Stimulated activated CD8-positive, alpha-beta memory T cell treated with anti-CD3 and anti-CD28 coated beads, Interleukin-4, amount 100 ng/mL, for 1 hour (primary cell): ENCODE measurements at places on chromosomes 5 and 9.

DNA sequence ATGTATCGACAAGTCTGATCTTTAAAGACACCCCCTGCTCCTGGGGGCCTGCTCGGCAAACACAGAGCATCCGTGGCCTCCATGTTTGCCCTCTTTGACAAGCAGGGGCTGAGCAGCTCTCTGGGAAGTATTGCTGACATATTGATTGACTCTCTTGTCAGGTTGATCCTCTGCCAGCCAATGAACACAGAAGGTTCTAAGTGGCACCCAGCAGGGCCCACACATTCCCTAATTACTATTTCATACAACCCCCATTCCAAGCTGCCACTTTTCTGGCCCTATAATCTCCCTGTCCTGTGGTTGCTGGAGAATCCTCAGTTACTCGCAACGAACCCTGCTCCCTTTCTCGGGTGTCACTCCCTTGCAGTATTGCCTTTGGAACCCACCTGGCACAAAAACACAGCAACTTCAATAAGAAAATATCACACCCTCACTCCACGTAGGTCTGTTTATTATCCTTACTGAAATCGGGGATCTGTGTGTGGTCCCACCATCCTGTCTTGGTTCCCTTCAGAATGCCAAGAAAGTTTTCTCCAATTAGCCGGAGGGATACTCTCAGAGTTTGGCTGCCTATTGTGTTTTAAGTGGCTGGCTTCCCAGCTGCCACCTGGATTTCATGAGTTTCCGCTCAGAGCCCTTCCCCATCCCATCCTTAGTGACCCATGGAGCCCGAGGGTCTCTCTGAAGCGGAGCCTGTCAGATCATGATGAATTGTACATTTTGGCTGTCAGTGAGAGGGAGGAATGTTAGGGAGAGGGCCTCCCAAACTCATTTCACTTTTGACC is 249.0 kb upstream of the WWC1 start:
- DNase-seq, result no peak

GRCh38 chr9:137725598-137725997 is 106.8 kb downstream of the EHMT1 start:
- DNase-seq, result no peak

- no peak for DNase-seq
These were observed 15.0 kb upstream of the SLC1A1 start for GRCh38 chr9:4475301-4475700.

- DNase-seq, result no peak
These were observed 19.7 kb downstream of the NR5A1 start for GRCh38 chr9:124487260-124488182.

DNA sequence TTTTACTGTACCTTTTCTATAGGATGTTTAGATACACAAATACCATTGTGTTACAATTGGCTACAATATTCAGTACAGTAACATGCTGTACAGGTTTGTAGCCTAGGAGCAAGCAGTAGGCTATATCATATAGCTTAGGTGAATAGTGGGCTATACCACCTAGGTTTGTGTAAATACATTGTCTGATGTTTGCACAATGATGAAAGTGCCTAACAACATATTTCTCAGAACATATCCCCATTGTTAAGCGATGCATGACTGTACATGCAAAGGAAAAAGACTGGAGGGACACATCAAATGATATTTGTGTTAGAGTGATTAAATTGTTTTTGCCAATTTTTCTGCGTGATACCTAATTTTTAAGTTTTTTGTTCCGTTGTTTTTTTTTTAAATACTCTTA is 5.3 kb downstream of the CHMP5 start:
- no peak for DNase-seq

DNA sequence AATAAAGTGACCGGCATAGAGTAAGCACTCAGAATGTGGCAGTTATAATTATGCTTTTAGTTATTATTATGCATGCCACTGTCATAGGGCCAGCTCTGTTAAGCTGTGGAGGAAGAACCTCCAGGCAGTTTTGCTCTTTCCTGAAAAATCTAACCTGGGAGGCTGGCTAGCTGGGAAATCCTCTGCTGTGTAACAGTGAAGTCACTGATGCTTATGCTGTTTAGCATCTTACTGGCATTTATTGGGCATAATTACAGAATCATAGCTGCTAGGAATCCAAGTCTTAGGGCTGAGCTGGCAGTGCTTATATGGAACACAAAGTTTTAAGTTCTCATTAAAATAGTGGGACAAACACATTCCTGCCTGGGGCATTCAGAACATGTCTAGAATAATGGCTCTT is 5.5 kb upstream of the GSN start:
- no peak for DNase-seq

GRCh38 chr5:180776376-180776775 is 26.2 kb downstream of the MGAT1 start:
- DNase-seq, result no peak

- DNase-seq, result no peak
These were observed 57.3 kb downstream of the GADD45G start for GRCh38 chr9:89661956-89662717.

DNA sequence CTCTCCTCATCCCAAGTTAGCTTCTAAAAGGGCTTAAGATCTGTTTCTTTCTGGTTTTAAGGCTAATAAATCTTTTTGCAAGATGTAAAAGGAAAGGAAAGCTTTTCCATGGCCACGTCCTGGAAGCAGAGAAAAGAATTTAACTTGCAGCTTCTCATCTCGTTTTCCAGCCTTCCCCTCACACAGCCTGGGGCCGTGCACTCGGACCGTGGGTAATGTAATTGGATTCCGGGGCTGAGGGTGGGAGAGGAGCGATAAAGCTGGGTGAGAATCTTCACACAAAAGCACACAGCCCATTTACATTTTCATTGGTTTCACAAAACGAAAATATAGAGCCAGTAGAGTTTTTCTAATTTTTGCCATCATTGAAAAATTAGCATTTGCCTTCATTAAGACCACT is 91.2 kb downstream of the IRX2 start:
- DNase-seq, result no peak
